Erythroblast (primary cell): ENCODE measurements at places on chromosomes 6 and 20.

DNA sequence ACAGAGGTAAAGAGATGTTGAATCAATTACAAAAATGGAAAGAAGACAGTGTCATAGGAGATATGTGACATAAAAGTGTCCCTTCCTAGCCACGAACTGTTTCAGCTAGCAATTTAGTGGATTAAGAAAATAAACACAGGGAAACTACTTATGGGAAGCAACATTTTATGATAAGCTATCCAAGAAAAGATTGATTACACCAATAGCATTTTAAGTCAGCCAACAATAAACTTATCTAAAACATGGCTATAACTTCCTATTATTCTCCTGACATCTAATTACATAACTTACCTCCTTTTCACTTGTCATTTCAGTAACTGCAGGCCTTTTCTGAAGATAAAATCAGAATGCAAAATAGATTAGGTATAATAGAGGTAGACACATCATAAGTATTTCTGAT, 111.4 kb downstream of the PTPRK start:
- DNase-seq: no peak

- DNase-seq: peak; percentile 79
Measured at GRCh38 chr6:134175532-134176263, 123.3 kb upstream of the SLC2A12 start.

- no peak for DNase-seq
Measured at GRCh38 chr6:162733489-162733888, 5.7 kb downstream of the PACRG start.

- DNase-seq: no peak
Measured at GRCh38 chr6:5107341-5107740, 22.2 kb downstream of the PPP1R3G start.

- DNase-seq: no peak
Measured at GRCh38 chr6:40476673-40477072, 110.5 kb downstream of the LRFN2 start.

GRCh38 chr6:153831350-153832078, 207.5 kb upstream of the OPRM1 start:
- no peak for DNase-seq

DNA sequence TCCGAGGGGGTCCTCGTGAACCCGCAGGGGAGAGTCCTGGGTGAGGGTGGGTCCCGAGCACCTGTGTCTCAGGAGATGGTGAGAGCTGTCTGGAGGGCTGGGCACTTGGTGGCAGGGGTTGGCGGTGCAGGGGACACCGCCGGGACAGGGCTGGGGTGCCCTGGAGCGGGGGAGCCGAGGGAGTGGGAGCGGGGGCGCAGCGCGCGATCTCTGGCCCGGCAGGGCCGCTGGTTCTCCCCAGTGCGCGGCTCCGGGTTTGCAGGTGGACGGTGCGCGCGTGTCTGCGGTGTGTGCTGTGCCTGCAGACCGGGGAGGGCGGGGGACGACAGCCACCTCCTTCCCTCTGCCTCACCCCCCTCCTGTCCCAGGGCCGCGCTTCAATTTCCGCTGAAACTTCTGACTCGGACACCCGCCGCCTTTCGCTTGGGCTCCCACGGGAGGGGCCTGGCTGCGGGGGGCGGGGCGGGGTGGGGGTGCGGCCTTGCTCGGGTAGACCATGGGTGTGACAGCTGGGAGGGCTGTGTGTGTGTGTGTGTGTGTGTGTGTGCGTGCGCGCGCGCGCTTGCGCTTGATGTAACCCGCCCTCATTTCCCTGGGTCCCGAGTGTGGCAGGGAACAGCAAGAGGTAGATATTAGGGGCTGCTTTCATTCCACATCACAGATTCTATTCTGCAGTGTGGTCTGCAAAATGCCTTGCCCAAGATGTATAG, 1.2 kb downstream of the TRIB3 start:
- peak; percentile 91 for DNase-seq

GRCh38 chr6:34232901-34233300, 3.8 kb upstream of the HMGA1 start:
- no peak for DNase-seq

DNA sequence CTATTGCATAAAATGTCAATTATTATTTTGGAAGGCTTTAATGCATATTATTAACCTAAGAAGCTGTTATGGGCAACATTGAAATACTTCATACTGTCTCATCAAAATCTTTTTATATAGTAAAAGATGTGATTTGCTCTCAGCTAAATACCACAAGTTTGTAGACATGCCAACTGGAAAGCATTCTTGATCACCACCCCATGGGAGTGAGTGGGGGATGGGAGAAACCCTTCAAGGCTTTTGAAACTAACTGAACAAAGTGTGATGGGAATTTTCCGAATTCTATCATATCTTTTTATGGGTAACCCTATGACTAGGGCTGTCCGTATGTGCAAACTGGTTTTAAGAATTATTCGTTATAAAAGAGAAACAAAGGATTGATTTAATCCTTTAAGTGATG, 377.3 kb upstream of the JAG1 start:
- DNase-seq: no peak

GRCh38 chr6:12605888-12606345, 110.7 kb upstream of the PHACTR1 start:
- DNase-seq: peak; percentile 60

DNA sequence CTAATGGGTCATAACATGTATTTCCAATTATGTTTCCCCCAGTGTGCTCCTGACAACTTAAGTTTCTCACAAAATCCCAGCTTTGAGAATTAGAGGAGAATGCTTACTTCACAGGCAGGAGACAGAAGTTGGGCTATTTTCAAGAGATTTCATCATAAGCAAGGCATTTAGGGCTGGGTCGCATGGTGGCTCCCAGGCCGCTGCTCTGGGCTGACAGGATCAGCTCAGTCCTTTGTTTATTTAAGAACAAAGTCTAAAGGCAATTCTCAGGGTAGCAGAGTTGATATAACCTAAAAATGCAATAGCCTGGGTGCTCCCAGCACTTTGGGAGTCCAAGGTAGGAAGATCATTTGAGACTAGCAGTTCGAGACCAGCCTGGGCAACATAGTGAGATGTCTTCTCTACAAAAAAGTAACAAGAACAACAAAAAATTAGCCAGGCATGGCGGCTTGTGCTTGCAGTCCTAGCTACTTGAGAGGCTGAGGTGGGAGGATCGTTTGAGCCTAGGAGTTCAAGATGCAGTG, 10.9 kb downstream of the FOXQ1 start:
- no peak for DNase-seq

- no peak for DNase-seq
Measured at GRCh38 chr6:14642842-14643241, 525.3 kb downstream of the CD83 start.

- no peak for DNase-seq
Measured at GRCh38 chr6:48670546-48670945, 559.5 kb upstream of the PTCHD4 start.

GRCh38 chr20:4476903-4477500, 244.7 kb upstream of the PRND start:
- DNase-seq: no peak

- no peak for DNase-seq
Measured at GRCh38 chr6:51199105-51199552, 380.5 kb downstream of the TFAP2B start.

- no peak for DNase-seq
Measured at GRCh38 chr6:166617359-166617758, 9.7 kb downstream of the RPS6KA2 start.

- no peak for DNase-seq
Measured at GRCh38 chr6:156391061-156391672, 386.0 kb upstream of the ARID1B start.

DNA sequence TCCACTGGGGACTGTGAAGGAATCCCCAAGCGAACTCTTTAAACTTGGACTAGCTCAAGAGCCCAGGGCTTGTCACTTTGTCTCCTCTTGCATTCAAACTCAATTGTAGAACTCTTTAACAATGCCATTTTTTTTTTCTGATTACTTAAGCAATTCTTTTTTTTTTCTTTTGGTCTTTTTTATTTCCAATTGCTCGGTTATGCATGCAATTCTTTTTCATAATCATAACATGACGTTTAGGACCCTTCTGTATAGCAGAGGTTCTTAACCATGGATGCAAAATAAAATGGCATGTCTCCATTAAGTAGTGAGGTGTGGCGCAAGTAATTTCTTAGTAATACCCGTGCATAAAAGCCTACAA, 466 bp upstream of the BFSP1 start:
- no peak for DNase-seq

DNA sequence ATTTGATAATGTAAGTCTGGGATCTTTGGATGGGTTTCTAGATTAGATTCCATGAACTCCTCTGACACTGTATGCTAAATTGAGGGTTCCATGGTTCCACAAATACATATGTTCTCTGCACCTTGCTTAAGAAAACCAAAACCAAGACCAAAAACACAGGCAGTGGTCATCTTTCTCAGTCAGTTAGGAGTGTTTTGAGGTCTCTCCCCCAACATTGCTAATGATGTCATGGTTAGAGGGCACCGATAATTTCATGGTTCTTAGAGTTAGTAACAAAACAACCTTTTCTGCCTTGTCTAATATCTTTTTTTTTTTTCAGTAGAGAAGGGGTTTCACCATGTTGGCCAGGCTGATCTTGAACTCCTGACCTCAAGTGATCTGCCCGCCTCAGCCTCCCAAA, 44.5 kb downstream of the ARID1B start:
- DNase-seq: no peak

GRCh38 chr6:84763003-84763885, 1.2 kb downstream of the TBX18 start:
- DNase-seq: peak; percentile 10

DNA sequence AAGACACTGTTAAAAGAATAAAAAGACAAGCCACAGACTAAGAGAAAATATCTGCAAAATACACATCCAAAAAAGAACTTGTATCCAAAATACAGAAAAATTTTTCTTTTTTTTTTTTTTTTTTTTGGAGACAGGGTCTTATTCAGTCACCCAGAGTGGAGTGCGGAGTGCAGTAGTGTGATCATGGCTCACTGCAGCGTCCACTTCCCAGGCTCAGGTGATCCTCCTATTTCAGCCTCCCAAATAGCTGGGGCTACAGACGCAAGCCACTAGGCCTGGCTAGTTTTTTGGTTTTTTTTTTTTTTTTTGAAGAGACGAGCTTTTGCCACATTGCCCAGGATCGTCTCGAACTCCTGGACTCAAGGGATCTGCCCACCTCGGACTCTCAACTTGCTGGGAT, 3.1 kb downstream of the ZUP1 start:
- DNase-seq: peak; percentile 27

- no peak for DNase-seq
Measured at GRCh38 chr20:50367104-50367674, 143.0 kb upstream of the PTPN1 start.

DNA sequence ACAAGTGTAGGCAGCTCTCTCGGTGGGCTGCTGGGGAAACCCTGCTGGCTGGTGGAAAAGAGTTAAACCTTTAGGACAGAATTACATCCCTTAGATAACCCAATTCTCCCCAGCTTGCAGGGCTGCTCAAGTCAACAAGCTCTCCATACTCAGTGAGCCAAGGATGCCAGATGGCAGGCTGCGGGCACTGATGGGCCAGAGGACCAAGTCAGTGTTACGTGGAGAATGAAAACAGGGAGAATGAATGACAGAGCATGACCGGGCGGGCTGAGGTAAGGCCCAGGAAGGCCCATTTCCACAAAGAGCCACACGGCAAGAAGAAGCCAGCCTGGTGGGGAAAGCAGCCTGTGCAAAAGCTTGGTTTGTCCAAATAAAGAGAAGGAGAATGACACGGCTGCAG, 58.7 kb upstream of the CD93 start:
- DNase-seq: no peak

GRCh38 chr20:48155268-48155667, 370.0 kb upstream of the SULF2 start:
- no peak for DNase-seq

DNA sequence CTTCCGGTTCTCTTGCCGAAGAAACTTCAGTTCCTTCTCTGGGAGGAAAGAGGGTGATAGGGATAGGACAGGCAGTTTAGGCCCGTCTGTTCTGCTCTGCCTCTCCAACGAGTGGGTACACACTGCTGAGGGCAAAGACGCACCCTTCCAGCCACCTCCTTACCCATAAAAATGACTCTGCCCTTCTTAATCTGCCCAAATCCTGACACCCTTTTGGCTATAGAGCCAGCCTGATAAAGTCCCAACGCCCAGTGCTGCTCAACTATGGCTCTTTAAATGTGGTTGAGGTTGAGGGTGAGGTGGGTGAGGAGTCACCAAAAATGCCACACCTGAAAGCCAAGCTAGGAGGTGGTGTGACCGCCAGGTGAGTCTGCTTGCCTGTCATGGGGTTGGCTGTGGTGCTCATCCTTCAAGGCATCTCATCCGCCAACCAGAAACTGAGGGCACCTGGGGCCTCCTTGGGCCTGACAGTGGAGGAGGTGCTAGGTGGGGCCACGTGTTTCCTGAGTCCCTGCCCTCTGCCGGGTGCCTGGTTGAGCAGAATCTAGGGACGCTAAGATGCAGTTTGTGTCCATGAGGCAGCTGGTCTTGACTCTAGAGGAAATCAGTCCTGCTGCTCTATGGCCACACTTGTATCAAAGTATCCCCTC, 16.3 kb downstream of the CCDC167 start:
- DNase-seq: no peak

- DNase-seq: no peak
Measured at GRCh38 chr20:7828437-7828836, 111.8 kb downstream of the HAO1 start.

DNA sequence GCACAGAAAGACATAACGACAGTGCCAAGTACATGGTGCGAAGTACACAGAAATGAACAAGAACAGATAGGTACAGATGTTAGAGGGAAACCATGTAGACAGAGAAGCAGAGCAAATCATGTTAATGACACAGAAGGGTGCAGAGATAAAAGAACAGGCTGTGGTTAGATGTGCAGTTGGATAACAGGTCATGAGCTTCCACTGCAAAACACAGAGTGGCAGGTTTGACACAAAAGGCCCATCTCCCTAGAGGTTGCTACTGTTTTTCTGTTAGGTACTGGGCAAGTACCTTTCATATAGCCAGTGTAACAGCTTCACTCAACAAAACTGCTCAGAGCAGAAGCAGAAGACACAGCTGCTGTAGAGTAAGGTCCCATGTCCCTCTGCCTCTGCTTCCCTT, 84.6 kb downstream of the AK9 start:
- DNase-seq: no peak

DNA sequence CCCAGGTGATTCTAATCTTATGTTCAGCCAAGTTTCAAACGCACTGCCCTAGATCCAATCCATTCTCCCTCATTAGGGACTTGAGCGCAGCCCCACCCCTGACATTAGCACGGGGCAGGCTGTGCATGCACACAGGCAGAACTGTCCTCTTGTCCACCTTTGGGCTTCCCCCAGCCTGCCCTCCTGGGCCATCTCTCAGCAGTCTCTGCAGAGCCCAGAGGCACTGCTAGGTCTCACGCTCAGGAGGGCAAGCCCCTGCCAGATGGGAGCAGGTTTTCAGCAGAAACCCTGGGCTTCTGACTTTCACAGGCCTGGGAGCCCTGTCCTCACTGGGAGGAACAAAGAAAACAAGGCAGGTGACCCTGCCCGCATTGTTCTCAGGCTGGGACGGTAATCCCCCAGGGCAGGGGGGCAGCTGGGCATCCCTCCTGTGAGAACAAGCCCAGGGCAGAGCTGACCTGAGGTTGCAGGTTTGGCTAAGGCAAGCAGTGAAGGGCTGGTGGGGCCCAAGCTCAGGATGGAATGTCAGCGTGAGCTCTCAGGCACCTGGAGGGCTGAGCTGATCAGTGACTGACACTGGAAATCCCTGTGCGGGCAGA, 24.5 kb downstream of the KCNK5 start:
- DNase-seq: no peak
